NCI-H1092 (cell line): ENCODE measurements at places on chromosomes 2 and 18.

- no peak for DNase-seq
Measured at GRCh38 chr18:25915907-25916306, 174.5 kb downstream of the SS18 start.

DNA sequence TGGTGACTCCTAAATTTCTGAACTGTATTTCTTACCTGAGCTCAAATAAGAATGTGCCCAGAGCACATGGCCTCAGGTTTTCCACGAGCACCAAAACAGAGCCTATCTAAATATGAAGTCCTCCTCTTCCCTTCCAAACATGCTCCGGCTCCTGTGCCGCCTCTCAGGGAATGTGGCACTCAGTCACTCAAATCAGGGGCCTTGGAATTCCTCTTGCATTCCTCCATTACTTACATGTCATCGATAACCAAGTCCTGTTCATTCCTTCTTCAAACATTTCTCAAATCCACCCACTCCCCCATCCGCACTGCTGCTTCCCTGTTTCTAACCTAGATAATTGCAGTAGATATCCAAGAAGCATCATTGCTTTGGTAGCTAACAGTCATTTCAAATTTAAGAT lies 151.4 kb downstream of the CHST9 start:
- no peak for DNase-seq

DNA sequence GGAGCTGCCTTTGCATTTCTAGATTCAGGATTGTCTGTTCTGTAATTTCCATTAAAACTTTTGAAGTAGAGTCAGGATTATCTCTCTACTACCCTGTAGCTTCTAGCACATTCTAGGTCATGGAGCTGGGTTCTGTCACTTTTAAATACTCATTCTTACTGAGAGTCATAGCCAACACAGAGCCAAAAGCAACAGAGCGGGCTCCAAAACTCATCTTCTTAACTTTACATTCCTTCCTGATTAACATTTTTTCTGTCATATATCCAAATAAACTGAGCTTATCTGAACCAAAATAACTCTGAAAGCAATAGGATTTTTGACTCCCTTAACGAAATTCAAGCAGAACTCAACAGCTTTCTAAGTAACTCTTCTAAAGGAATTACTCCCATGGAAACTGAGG lies 12.9 kb downstream of the PREPL start:
- DNase-seq = no peak

DNA sequence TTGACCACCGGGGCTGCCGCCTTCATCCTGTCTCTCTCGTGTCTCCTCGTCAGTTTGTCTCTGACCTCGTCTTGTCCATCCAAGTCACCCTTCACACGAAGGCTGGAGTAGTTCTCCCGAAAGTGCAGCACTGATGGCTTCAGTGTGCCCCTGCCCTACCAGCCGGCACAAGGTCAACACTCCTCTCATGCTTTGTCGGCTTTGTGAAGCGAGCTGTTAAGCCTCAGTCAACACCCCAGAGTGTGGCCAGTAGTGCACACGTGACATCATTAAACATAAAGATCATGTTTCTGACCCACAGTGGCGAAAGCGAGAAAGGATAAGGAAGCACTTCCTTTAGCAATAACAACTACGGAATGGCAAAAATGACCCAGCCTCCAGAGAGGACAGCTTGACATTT lies 23.2 kb downstream of the ACKR3 start:
- DNase-seq = peak; percentile 38

GRCh38 chr2:207241198-207241597 lies 75.5 kb upstream of the KLF7 start:
- DNase-seq = no peak

- DNase-seq = no peak
Measured at GRCh38 chr2:174824068-174824467, 59.8 kb upstream of the CHRNA1 start.

DNA sequence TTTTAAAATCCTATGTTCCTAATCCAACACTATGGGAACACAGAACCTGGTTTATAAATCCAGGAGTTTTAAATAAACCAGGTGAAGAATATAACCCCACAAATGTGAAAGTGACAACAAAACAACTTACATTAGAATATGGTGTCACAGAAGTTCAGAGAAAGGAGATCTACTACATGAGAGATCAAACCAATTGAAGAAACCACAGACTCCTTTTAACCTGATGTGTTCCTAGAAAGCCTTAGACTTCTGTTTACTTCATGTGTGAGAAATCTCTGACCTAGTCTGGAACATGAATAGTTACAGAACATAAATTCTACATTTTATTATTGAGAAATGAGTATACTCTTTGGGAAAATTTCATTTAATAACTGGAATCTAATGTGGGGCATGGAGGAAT lies 165.3 kb downstream of the FTCDNL1 start:
- DNase-seq = no peak

DNA sequence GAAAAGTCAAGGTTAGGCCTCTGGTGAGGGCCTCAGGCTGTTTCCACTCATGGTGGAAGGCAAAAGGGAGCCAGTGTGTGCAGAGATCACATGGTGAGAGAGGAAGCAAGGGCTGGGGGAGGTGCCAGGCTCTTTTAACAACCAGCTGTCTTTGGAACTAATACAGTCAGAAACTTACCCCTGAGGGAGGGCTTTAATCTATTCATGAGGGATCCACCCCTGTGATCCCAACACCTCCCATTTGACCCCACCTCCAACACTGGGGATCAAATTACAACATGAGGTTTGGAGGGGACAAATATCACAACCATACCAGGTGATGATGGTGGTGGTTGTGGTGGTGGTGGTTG lies 10.9 kb downstream of the POLI start:
- no peak for DNase-seq

DNA sequence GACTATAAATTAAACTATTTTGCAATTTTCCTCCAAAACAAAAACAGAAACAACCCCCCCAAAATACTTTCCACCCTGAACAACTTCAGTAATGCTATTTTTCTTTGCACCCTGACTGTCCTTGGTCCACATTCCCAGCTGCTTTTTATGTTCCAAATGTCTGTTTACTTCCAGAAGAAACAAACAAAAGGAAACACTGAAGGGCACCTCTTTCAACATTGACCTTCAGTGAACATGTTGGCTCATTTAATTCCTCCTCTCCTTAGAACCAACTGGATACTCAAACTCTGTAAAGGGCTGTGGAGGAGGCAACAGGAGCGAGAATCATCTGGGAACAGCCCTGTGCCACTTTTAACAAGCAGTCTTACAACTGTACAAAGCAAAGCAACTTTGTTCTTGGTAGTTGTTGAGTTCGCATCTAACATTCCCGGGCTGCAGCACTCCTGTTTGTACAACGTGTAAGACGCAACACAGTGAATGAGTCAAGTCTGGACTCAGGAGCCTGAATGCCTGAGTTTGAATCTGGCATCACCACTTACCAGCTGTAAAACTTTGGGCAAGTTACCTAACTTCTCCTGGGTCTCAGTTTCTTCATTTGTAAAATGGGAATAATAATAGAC lies 111.4 kb upstream of the GATA6 start:
- DNase-seq = no peak

- DNase-seq = no peak
Measured at GRCh38 chr2:110929528-110929927, 191.2 kb upstream of the BCL2L11 start.

- DNase-seq = no peak
Measured at GRCh38 chr2:75292826-75293225, 93.5 kb upstream of the TACR1 start.

DNA sequence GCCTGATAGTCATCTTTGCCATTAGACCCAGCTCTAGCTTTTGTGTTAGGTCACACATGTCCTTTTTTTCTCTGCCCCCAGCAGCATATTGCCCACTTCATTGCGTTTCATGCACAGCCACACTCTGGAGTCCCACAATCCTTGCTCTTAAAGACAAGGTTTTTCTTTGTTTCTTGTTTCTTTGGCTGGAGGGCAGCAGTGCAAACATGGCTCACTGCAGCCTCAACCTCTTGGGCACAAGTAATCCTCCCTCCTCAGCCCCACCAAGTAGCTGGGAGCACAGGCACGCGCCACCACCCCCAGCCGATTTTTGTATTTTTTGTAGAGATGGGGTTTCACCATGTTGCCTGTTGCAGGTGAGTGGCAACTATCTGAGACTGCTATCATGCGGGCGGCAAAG lies 16.9 kb upstream of the PAPOLG start:
- DNase-seq = no peak

GRCh38 chr2:204452464-204453023 lies 92.7 kb upstream of the PARD3B start:
- no peak for DNase-seq

DNA sequence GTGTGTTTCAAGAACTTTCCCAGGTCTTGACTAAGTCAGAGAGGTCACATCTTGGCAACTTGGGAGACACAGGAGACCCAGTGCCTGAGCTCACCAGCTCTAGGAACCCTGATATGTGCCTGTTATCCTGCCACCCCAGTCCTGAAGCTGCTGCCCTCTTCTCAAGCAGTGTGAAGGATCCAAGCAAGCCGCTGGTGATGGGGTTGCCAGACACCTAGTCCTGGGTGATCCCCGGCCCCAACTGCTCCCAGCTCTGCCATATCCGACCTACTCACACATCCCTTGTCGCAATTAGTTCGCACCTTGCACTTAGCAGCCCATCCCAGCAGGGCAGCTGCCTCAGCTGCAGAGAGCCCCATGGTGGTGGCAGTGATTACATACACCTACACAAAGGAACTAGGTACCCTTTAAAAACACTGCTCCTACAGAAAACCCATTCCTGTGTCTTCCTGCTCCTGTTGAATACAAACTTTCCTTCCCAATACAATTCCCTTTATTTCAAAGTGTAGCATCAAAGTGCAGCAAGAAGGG lies 247.2 kb upstream of the RAB12 start:
- no peak for DNase-seq

DNA sequence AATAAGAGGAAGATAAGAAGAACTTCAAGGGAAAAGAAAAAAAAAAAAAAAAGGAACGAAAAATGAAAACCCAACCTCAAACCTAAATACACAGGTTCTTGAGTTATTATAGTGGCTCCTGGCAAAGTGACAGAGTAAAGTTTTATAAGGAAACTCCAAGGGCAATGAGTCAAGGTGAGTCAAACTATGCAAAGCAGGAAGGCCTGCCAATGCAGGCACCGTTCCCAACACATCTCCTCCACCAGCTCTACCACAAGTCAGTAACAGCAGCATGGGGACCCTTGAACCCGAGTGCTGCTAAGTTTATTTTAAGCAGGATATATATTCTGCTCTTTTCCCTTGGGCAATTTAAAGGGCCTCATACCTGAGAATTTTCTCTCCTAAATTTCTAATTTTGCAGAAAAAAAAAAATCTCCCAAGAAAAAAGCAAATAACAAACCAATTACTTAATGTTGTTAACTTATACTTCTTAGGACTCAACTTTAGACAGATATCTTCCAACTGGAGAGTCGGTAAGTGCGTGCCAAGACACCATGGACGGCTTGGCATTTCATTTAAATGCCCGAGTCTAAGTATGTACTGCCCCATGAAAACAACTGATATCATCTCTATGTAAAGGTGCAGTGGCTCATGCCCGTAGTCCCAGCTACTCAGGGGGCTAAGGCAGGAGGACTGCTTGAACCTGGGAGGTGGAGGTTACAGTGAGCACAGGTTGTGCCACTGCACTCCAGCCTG lies 75.7 kb upstream of the TFCP2L1 start:
- no peak for DNase-seq

DNA sequence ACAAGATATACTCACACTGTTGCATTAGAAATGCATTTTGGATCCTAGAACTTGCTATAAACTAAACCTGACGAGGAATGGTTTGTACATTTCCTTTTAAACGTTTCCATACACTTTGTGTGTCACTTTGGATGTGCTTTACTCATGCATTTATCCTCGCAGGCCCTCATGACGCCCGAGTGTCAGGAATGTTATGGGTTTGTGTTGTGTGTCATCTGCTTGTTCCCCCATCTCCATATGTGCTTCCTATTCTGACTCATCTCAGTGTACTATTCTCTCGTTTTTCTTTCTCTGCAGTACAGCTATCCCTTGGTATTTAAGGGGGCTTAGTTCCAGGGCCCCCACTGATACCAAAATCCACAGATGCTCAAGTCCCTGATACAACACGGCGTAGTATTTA lies 121.5 kb upstream of the RASGRP3 start:
- no peak for DNase-seq

DNA sequence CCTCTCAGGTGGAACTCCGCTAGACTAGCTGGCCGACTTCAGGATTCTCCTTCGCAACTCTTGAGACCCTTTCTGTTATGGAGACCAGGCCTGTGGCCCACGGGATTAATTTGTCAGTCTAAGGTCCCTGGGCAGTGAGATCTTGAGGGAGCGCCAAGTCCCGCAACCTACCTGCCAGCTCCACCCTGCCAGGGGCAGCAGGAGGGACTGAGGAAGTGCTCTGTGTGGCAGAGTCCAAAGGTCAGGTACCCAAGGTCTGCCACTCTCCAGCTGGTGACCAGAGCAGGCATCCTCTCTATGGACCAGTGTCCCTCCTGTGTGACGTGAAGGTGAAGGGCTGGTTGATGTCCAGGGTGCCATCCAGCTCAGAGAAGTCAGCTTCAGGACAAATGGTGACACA lies 4.3 kb upstream of the SPATA3 start:
- DNase-seq = no peak

DNA sequence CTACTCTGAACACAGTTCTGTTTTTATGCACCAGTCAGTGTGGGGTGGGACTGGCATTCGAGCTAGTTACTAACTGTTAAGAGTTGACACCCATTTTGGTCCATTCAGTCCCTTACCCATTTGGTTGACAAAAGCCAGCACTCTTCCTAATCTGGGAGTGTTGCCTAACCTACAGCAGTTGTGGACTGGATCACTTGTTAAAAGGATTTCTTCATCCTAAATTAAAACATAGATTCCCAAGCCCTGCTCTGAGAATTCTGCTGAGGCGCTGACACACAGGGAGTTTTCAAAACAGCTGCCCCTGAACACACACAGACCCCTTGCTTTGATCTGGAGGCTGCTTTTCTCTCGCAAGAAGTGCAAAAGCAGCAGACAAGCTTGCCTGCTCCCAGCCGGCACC lies 6.4 kb downstream of the TIMM21 start:
- DNase-seq = no peak

DNA sequence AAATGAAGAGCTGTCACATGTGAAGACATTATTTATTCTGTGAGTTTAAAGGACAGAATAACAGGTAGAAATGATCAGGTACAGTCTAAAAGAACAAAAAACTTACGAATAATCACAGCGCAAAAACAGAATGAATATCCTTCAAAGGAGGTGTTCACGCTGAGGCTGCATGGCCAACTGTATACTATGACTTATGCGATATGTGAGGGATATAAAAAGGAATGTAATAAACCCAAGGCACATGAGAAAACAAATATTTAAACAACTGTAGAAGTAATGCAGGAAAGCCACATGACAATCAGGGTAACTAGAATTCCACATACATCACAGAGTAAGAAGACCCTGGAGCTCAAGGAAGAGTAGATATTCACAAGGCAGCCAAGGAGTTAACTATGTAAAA lies 81.3 kb downstream of the RTTN start:
- DNase-seq = no peak

- no peak for DNase-seq
Measured at GRCh38 chr2:84799772-84800171, 81.1 kb downstream of the TRABD2A start.
